ENCODE measurements at places on chromosomes 4 and X.

DNA sequence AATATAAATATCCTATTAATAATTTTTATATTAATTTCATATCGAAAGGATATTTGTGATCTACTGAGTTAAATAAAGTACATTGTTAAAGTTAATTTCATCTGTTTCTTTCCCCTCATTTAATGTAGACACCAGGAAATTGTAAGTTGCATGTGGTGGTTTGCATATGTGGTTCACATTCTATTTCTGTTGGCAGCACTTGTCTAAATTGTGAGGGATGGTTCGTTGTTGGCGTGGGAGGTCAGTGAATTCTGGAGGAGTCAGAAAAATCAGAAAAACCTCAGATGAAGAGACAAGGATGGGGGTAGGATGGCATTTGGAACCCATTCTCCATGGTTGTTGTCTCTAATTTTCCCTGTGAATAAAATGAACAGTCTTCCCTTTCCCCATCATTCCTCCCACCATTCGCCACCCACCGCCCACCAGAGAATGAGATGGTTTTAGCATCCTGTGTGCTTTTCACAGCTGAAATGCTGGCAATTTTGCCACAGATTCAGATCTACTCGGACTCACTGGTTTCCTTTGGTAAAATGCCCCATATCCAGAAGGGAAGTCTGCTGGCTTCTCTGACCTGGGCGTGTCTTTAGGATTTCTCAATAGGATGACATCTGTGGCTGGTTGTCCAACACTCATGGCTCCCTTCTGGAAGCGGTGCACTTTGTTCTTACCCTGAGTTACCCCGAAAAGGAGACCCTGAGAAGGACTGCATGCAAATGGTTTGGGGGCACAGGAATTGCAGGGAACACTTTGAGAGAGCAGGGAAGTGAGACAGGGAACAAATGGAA lies 52.3 kb downstream of the LGI2 start:
- no peak for DNase-seq

- peak; percentile 56 for DNase-seq
Measured at GRCh38 chrX:115494161-115494560, 66.8 kb upstream of the PLS3 start.

GRCh38 chrX:150212672-150213480 lies 150.2 kb upstream of the MAMLD1 start:
- DNase-seq = no peak

GRCh38 chr4:169283114-169283509 lies 12.4 kb upstream of the SH3RF1 start:
- no peak for DNase-seq

- no peak for DNase-seq
Measured at GRCh38 chr4:65983061-65983460, 312.8 kb upstream of the EPHA5 start.

- peak; percentile 93 for DNase-seq
Measured at GRCh38 chrX:149938427-149938880, at the start of gene EOLA2. Gene EOLA2 (minus strand): TSS chrX:149938491. CDS start chrX:149933874, 4,617 bp downstream.

GRCh38 chr4:95289028-95289634 lies 259.6 kb downstream of the UNC5C start:
- no peak for DNase-seq

- no peak for DNase-seq
Measured at GRCh38 chr4:171629182-171629581, 184.0 kb upstream of the GALNTL6 start.

DNA sequence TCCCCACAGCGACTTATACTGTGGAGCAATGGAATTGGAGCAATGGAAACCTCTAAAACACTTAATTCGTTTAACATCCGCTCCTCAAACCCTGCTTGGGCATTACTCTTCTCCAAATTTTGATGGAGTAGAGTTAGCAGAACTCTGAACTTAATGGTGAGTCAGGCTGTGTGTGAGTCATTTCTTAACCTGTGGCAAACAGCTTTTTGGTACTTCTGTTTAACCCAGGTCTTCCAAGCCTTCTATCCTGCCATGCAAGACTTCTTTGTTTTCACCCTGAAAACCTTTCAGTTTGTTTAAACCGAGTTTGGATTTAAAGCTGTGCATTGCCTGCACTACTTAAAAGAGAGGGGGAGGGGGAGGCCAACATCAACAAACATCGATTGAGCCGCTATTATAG lies 3.6 kb upstream of the AMOT start:
- no peak for DNase-seq

DNA sequence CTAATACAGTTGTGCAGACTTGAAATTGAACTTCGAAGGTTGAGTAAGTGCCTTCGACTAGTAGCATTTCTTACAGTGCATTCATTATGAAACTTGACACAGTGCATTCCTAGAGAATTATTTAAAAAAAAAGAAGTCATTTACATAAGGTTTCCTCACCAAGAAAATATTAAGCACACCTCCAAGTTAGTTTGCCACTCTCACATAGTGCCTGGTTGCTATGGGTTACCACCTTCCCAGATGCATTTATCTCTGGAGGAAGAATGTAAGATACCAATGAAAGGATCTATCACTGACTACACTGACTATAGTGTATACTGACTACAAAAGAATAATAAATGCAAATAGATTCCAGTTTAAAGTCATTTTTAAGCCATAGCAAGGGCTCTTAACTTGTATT lies 311.9 kb upstream of the RASGEF1B start:
- no peak for DNase-seq

DNA sequence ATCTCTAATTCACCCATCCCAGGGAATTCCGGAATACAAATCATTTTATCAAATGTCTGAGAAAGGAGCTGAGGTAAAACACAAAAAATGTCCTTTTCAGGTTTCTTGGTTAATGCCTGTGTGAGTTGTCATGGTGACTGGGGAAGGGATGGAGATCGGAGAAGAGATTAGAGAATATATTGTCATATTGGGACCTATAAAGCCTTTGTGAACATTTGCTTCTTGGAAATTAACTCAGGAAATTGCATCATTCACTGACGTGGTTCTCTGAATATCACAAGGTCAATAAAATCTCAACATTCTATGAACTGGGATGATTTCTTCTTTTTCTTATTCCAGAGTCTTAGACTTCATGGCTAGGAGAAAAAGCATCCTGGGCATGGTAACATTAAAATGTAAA lies 174.8 kb upstream of the GLRA2 start:
- DNase-seq = no peak

DNA sequence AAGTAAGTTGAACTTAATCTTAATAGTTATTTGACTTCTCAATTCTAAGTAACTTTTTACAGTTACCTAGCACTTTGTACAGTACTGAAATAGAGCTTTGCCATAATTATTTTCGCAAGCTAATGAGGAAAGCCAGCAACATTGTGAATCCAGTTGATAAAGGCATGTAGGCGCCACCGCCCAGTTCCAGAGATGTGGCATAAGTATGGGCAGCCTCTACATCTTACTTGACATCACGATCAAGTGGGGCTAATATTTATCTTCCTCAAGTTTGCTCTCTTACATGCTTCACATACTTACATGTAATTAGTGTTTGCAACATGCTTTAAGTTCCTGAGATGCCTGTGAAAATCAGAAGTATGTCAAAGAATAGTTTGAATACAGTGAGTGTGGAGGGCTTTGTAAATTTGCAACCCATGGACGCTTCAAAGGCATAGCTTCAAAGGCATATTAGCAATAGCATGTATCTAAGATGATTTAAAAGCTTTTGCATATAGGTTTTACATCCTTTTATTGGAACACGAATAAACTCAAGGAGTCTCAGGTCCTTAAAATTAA lies 34.9 kb upstream of the VCX3B start:
- no peak for DNase-seq

GRCh38 chr4:81839347-81840042 lies 367.8 kb upstream of the RASGEF1B start:
- no peak for DNase-seq

DNA sequence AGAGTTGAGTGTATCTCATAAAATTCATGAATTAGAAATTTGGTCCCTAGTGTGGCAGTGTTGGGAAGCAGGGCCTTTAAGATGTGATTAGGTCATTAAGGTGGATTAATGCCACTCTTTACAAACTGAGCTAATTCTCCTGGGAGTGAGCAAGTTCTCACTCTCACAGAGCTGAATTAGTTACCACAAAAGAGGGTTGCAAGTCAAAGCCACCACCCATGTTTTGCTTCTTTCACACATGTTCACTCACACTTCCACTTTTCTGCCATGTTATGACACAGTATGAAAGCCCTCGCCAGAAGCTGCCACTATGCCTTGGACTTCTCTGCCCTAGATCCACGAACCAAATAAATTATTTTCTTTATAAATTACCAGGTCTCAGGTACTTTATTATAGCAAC lies 332.1 kb downstream of the ARAP2 start:
- DNase-seq = no peak

GRCh38 chrX:66030505-66031317 lies 9.2 kb downstream of the VSIG4 start:
- DNase-seq = peak; percentile 22

GRCh38 chr4:155007660-155008176 lies 200.7 kb upstream of the NPY2R start:
- no peak for DNase-seq

GRCh38 chrX:43861750-43862149 lies 20.5 kb downstream of the MAOB start:
- DNase-seq = no peak

- DNase-seq = no peak
Measured at GRCh38 chr4:139940600-139940999, 213.4 kb downstream of the MAML3 start.

DNA sequence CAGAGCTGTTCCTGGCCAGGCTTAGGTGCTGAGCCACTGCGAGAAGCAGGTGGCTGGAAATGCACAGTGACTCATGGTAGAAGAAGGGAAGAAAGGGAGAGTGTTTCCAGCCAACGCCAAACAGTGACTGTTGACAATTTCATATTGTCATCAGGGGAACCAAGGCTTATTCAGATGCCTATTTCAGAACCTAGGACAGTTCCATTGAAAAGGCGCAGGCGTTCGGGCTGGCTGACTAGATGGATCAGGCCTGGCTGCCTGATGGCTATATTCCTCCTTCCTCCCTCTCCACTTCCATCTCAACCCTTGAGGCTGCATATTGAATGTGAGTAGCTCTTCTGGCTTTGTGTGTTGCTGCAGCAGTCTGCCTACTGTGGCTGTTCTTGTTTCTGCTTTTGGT lies 73.0 kb upstream of the FRMPD4 start:
- no peak for DNase-seq

DNA sequence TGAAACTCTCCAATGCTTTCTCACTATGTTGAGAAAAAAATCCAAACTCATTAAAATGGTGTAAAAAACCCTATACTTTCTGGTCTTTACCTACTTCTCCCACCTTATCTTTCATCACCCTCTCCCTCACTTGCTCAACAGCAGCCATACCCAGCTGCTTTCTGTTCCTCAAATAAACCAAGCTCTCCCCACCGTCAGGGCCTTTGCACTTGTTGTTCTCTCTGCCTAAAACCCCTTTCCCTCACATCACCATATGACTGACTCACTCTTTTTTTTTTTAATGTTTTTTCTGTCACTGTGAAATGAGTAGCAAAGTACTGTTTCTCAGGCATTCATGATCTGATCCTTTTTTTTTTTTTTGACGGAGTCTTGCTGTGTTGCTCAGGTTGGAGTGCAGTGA lies 122.3 kb upstream of the TMEM164 start:
- no peak for DNase-seq

DNA sequence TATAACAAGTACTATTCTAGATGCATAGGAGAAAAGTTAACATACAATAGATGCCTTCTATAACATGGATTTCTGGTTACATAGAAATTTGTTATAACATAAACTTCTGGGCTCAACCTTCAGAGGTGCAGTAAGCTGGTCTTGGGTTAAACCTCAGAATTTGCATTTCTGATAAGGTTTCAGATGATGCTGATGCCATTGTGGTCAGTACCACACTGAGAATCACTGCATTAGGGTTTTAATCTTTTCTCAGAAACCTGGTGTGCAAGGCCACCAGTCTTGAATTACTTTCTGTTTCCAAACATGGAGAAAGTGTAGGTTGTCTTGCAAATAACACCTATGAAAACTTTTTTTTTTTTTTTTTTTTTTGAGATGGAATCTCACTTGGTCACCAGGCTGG lies 146.2 kb downstream of the SPOCK3 start:
- no peak for DNase-seq

DNA sequence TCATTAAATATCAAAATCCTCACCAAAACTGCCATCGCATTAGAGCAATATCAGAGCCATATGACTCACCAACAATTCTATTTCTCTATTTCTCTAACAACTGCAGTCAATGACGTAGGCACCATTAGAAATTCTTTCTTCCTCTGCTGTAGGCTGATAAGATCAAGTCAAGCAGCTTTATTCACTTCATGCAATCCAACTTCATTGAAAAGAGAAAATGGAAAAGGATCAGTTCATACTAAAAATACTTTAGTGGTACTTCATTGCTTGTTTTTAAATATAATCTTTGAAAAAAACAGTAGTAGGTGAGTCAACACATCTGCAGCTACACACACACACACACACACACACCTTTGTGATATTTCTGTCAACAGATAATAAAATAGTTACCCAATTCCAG lies 345.3 kb upstream of the TENM3 start:
- no peak for DNase-seq

DNA sequence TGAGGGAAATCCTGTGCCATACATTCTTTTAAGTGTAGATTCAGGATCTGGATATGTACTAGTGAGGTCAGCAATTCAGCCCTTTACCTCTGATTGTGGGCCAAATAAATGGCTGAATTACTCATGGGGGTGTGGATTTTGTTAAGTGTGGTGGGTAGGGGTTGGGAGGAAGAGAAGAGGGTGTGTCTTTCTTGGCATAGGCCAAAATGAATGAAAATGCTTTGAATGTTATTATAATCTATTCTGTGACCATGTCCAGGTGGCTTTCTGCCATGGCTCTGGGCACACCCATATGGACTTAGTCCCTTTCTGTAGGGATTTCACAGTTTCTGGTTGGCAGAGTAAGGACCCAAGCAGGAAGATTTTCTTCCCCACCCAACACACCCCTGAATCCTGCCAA lies 244.3 kb downstream of the CBR4 start:
- DNase-seq = no peak

DNA sequence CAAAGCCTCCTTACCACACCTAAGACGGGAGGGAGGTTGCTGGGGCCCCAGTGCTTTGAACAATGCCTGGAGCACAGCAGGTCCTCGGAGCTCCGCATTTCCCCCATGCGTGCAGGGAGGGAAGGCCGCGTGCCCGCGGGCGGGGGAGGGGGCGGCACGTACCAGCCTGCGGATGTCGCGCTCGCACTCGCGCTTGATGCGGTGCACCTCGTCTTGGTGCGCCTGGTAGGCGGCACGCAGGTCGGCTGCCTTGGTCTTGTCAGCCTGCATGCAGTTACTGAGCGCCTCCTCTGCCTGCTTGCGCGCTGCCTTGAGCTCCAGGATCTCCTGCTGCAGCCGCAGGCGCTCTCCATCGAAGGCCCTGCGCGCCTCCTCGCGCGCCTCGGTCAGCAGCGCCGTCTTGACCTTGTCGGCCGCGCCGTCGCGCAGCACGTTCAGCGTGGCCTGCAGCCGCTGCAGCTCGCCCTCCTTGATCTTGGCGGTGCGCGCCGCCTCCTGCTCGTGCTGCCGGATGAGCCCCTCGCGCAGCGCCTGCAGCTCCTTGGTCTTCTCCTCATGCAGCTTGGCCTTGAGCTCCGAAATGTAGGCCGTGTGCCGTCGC lies 87.2 kb upstream of the C4orf50 start:
- DNase-seq = no peak

- peak; percentile 15 for DNase-seq
Measured at GRCh38 chr4:145154573-145154972, 25.8 kb downstream of the OTUD4 start.
